ENCODE measurements at places on chromosomes 16 and 17. TPM values are rescaled to one million over a fixed set of nuclear protein-coding genes. Genes with fewer than 3 reads are reported as not detected.

The CTRB1 gene
- total RNA-seq, result 6.8 TPM

The CHRNE gene
- total RNA-seq, result 1.6 TPM

The CHD3 gene
- total RNA-seq, result 125 TPM

The TRPV2 gene
- 40.3 TPM for total RNA-seq

DNA sequence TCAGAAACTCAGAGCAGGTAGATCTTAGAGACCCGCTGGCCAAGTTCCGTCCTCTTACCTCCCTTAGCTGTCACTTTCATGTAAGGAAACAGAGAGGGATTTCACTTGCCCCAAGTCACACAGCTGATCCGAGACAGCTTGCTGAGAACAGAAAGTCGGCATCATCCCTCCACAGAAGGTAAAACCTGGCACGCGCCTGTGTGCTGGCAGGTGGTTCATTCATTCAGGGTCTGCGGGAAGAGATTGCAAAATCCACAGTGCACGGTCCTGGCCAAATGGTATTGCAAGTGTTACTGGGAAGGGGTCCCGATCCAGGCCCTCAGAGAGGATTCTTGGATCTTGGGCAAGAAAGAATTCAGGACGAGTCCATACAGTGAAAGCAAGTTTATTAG lies 139.4 kb upstream of the RPH3AL start:
- peak; percentile 63 for DNase-seq

DNA sequence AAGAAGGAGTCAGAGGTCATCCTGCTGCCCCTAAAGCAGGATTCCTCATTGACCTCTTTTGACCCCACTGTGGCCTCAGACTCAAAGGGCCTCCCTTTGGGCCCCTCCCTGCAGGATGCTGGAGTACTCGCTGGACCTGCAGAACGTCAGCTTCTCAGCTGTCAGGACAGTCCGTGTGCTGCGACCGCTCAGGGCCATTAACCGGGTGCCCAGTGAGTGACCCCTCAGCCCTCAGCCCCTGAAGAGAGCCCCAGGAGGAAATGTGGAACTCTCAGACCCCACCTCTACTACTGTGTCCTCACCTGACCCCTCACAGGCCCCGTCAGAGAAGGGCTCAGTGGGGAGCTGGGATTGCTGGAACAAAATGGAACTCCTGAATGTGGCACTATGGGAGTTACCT lies 9.1 kb downstream of the CACNA1G start:
- no peak for DNase-seq

DNA sequence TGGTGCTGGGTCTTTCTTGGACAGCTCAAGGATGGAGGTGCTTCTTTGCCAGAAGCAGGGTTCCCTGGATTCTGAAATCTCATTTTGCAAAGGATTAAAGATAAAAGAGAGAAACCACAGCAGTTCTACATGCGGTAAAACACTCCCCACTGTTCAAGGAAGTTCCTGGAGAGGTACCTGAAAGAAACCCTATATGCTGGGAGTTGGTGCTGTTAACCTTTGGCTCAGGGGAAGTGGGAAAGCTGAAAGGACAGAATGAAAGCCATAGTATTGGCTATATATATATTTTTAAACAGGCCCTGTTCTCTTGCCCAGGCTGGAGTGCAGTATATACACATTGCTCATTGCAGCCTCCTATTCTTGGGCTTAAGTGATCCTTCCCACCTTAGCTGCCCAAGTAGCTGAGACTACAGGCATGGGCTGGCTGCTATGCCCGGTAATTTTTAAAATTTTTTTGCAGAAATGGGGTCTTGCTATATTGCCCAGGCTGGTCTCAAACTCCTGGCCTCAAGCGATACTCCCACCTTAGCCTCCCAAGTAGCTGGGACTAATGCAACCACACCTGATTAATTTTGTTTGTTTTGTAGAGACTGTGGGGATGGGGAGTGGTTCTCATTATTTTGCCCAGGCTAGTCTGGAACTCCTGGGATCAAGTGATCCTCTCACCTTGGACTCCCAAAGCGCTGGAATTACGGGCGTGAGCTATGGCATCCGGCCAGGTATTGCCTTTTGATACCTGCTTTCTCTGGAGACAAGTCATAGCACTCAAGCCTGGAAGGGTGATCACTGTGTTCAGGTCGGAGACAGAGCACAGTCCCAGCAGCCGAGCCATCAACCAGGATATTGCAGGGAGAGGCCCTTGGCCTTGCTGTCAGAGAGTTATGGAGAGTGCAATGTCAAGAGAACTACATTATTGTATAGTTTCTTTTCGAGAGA lies 55.2 kb downstream of the MSI2 start:
- DNase-seq, result no peak

- no peak for DNase-seq
Observed at GRCh38 chr17:47841488-47842291, 617 bp upstream of the SCRN2 start.

DNA sequence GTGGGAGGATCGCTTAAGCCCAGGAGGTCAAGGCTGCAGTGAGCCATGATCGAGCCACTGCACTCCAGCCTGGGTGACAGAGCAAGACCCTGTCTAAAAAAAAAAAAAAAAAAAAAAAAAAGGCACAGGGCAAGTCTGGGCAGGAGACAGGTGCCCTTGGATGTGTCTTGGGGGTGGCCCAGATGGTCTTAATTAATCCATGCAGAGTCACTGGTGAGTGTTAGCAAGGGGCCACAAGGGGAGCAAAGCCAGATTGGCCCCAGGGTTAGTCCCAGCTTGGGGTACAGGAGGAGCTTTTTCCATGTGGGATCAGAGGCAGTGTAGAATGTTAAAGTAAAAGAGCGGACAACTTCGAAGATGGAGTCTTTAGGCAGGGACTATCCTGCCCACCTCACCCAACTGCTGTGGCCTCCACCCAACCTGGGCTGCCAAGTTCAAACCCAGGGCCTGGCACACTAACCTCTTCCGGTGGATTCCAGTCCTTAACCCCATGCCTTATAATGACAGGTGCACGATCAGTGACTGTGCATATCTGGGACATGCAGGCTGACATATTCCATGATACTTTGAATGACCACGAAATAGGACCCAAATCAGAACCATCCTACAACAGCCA lies 32.2 kb upstream of the MFSD6L start:
- DNase-seq, result no peak

- no peak for DNase-seq
Observed at GRCh38 chr16:8751481-8752311, 45.7 kb downstream of the TMEM186 start.

DNA sequence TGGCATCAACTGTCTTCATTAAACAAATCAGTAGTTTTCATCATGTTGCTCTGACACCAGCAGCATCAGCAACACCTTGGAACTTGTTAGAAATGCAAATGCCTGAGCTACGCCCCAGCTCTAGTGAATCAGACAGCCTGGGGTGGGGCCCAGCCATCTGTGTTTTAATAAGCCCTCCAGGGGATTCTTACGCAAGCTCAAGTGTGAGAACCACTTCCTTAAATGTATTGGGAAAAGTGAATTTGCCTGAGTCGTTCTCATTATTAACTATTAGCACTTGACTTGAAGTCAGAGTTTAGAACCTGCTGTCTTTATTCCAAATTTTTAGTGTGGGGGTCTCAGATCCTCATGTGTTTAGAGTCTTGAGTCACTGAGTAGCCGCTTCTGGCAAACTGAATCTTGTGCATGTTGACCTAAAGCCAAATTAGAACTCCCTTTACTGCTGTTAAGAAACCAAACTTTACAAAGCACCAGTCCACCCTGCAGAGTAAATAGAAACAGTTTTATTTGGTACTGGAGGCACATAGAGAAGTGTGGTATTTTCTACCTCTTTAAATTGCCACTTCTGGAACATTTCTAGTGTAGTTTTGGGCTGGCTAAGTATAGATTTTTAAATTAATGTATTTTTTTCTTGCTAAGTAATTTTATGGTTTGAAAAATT lies 137.4 kb upstream of the COX10 start:
- DNase-seq, result no peak

DNA sequence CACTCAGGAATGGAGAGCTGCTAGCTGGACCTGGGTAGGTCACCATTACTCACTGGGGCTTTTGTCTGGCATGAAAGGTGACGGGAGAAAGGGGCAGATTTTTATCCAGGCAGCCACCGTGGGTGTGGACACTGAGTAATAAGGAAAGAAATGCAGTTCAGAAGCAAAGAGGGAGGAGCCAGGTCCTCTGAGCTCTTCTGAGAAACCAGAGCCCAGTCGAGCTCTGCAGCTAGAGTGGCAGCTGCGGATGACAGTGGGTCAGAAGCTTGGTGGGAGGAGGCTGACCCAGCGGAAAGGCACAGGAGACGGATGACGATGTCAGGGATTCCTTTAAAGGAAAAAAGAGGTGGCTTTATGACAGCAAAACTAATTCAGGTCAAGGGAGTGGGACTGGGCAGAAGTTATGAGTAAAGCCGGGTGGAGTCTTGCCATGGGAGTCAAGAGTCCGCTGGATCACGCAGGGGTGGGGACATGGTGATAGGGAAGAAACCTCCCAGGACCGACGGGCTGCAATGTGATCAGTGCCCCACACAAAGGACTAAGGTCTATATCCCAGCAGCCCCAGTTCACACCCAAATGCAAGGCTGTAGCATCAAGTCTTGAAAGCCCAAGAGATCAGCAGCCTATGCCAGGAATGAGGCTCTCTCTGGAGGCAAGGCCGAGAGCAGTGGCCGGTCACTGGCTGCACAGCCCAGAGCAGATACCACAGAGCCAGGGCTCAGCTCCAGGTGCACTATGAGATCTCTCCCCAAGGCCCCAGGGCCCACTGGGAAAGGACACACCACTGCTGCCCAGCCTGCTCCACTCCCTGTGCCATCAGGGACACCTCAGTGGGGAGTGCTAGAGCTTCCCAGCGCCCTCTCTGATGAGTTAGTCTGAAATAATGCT lies 6.3 kb upstream of the MNT start:
- peak; percentile 90 for DNase-seq

GRCh38 chr17:46979147-46979863 lies at the start of gene RPRML:
Gene RPRML (minus strand): TSS chr17:46979253. CDS start chr17:46979007, 246 bp downstream.
- DNase-seq, result peak; percentile 65

DNA sequence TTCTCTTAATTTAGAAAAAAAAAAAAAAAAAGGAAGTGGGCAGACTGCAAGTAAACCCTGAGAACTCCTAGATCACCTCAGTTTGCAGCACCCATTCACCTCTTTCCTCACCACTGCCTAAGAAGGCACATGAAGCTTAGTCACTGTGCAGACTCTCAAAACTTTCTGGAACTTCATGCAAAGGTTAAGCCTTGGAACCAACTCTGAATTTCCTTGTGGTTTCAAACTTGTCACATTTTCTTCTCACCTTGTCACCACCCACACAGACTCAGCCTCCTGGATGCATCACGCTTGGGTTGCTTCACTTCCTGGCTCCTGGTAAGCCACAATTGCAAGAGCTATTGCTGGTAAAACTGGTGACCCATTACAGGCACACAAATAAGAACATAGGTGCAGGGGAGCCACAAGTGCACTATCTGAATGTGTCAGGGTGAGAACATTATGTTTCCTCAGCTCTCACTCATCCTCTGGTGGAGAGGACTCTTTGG lies 15.0 kb upstream of the CPD start:
- DNase-seq, result no peak

DNA sequence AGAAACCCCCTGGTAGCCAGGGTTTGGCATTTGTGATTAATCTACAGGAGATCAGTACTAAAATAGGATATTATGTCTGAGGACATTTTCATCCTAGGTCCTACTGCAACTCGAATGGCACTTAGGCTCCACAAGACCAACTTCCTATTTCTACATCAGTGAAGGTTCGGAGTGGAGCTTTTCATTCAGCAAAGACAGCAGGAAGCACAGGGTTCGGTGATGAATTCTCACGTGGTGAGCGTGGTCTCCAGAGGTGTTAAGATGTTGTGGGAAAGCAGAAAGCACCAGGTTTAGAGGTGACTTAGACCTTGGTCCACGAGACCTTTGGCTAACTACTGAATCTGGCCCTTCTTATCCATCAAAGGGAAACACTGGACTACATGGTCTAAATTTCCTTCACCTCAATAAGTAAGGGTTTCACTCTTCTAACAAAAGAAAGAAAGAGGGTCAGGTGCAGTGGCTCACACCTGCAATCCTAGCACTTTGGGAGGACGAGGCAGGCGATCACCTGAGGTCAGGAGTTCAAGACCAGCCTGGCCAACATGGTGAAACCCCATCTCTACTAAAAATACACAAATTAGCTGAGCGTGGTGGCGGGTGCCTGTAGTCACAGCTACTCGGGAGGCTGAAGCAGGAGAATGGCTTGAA lies 13.9 kb upstream of the HELZ start:
- DNase-seq, result no peak

- peak; percentile 40 for DNase-seq
Observed at GRCh38 chr17:74838274-74838673, 21.4 kb downstream of the GRIN2C start.

- DNase-seq, result no peak
Observed at GRCh38 chr17:28333083-28333746, 2.1 kb downstream of the IFT20 start.

DNA sequence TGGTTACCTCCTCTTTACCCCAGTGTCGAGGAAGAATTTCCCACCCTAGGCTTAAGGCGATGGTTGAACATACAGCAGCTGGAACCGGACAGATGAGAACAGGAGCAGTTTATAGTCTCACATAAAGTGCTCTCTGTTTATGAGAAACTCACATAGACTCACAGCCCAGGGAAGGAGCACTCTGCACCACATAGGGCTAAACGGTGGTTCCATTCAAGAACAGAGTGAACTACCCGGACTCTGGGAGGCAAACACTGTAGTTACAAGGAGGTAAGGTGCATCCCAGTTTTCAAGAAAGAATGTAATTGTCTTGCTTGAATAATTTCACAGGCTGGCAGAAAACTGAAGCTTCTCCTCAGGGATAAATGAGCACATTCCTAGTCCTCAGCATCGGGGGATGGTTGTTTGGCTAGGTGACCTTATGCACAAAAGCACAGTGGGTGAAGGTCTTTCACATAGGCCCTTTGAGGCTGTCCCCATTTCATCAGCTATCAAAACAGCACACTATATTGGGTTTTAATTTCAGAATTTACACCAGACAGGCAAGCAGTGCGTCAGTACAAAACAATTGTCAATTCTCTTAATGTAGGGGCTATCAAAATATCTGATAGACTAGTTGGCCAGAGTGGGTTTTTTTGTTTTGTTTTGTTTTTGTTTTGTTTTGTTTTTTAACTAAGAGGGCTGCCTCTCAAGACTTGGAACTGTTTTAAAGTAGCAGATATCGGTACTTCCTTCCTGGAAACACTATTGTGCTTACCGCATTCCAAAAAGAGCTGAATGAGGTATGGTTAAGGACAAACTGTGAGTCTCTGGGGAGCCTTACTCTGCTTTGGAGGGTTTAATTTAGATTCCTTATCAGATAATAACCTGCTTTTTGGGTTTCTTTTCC lies 918.1 kb upstream of the CDH8 start:
- DNase-seq, result no peak

Measured in aorta (tissue), 5 donors.